ENCODE measurements at places on chromosomes 5 and 9.

DNA sequence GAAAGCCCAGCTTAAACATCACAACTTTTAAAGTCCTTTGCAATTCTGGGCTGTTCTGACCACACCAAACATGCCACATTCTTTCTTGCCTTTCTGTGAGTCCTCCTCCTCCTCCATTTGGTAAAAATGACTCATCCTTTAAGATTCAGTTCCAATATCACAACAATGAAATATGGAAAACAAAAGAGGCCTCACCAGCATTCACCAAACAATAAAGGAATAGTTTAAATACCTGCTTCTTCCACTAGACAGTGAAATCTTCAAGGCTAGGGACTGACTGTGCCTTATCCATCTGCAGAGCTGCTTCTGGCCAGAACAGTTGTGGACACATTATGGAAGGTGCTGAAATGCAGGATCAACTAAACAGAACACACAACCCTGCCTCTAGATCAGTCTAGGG, 36.0 kb downstream of the NR6A1 start:
- DNase-seq = no peak

DNA sequence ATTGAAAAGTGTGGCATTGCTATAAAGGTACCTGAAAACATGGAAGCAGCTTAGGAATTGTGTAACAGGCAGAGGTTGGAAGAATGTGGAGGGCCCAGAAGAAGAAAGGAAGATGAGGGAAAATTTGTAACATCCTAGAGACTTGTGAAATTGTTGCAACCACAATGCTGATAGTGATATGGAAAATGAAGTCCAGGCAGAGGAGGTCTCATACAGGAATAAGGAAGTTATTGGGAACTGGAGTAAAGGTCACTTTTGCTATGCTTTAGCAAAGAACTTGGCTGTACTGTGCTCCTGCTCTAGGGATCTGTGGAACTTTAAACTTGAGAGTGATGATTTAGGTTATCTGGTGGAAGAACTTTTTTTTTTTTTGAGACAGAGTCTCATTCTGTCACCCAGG, 43.5 kb downstream of the PTPDC1 start:
- DNase-seq = no peak

DNA sequence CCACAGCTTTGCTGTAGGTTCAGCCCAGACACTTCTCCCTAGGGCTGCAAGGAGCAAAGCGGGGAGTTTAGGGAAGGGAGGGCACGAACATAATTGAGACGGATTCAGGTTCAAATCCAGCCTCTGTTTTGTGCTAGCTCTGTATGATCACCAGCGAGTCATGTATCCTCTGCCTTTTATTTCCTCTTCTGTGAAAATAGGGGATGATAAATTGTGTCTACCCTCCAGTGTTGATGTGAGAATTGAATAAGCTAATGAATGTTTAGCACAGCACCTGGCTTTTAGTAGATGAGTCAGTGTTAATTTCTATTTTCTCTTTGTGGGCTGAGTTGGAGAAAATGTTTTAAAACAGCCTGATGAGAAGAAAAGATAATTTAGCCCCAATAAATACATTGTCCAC, 6.2 kb downstream of the MLANA start:
- no peak for DNase-seq

- no peak for DNase-seq
Observed at GRCh38 chr5:141623186-141623585, 4.4 kb upstream of the DIAPH1 start.
